Stimulated activated CD8-positive, alpha-beta memory T cell treated with anti-CD3 and anti-CD28 coated beads, Interleukin-15, amount 100 ng/mL, for 24 hours (primary cell): ENCODE measurements at places on chromosomes 3 and 15.

DNA sequence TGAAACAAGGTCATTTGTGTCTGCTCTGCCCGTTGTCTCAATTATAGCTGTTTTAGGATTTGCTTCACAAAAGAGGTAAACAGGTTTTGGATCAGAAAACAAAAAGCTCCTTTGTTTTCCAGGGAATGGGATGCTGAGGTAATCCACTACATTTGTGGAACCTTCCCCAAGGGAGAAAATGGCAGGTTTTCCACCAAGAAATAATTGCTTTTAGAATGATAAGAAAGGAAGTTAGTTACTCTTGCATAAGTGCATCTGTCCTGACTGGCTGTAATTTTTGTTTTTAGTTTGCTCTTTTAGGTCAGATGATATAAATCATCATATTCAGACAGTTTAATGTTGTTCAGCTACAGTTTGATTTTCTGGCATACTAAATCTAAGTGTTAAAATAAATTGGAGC is 198.5 kb upstream of the COL8A1 start:
- no peak for DNase-seq

DNA sequence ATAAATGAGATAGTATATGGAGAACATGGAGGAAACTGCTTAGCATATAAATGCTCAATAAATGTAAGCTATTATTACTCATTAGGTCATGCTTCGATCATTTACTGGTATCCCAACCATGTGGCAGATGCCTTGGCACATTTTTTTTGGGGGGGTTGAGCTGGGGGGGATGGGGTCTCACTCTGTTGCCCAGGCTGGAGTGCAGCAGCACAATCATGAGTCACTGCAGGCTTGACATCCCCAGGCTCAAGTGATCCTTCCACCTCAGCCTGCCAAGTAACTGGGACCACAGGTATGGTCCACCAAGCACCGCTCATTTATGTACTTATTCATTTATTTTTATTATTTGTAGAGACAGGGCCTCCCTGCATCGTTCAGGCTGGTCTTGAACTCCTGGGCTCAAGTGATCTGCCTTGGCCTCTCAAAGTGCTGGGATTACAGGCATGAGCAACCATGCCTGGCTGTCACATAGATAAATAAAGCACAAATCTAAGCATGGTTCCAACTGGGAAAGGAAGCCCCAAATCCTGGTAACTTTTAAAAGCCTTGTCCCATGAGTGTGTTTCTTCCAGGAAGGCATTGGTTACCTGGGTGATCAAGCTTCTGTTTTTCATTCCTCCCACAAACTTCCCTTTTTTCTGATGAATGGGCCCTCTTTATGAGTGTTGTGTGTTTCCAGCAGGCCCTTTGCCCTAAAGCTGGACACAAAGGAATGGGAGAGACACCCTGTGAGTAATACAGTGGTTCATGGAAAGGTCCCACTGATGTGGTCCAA is 147.4 kb upstream of the UMPS start:
- DNase-seq = no peak

GRCh38 chr3:43445820-43446219 is 159.5 kb downstream of the SNRK start:
- no peak for DNase-seq

GRCh38 chr3:46516521-46516920 is 18.7 kb downstream of the RTP3 start:
- DNase-seq = no peak

DNA sequence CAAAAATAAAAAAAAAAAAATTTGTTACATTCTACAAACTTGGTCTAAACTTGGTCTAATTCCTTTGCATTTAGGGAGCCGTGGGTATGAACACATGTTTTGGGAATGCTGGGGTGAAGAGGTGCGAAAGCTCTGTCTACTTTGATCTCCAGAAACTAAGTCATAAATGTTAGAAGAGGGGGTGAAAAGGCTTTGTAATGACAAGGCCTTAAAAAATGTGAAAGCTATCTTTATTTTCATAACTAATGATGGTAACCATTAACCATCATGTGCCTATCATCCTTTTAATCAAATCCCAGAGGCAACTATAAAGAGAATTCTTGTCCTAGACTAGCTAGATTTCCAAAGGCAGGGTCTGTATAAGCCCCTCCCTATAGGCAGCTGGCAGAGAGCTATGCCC is 60.9 kb downstream of the PRICKLE2 start:
- DNase-seq = no peak

DNA sequence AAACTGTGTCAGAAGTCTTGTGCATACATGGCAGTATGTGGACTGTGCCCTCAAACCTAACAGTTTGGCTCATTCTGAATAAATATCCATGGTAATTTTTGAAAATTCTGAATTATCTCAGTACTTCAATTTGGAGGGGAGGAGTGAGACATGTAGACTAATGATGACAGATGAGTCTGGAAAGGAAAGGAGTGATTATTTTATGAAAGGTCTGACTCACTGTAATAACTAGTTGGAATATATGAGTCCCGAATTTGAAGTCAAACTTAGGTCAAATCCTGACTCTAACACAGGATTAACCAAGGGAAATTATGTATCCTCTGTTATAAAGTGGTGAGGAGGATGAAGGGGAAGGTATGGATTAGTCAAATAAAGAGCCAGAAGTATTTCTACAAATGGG is 38.6 kb downstream of the SUCNR1 start:
- DNase-seq = no peak

- no peak for DNase-seq
Observed at GRCh38 chr15:93646193-93646592, 557.2 kb upstream of the RGMA start.

- DNase-seq = no peak
Observed at GRCh38 chr3:13891492-13892073, 11.7 kb upstream of the WNT7A start.

DNA sequence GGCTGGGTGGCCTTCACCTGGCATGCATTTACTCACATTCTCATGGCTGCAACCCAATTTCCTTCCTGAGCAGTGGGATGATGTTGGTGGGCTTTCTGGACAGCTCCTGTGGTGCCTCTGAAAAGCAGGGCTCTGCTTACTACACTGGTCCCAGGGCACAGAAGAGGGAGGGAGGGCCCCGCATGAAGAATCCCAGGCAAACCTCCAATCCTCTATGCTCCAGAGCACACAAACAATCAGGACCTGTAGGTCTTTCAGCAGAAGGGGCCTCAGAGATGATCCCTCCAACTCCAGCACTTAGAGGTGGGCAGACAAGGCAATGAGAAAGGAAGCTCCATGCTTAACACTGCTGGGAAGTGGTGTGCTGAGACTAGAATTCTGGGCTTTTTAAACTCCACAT is 231.7 kb upstream of the ICE2 start:
- no peak for DNase-seq

DNA sequence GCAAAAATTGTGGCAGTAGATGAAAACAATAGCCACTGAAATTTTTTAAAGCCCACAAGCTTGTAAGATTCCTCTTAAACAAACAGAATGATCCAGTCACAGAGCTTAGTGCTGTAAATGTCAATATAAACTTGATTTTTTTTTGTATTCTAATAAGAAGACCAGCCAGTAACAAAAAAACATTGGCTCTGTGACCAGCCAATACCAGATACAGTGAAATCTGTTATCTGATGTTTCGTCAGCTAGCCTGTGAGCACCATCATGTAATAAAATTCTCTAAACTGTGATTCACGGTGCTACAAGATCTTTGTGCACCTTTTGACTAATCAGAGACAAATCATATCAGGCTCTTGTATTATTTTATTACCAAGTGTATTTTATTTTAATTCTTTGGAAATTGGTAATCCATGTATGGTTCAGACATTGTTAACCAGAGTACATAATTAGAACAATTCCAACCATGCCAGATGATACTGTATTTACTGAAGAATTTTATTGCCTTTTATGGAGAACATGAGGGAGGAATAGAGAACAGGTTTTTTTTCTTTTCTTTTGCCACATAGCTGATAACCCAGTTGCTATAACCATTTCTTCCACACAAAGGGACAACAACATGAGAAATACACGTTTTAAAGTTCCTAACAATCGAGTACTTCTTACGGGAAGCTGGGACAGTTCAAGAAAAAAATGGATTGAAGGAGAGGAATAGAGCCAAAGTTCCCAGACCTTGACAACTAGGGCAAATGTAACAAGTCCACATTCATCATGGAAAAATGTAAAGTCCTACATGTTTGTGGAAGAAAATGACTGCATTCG is 71.9 kb downstream of the FILIP1L start:
- DNase-seq = no peak

- DNase-seq = no peak
Observed at GRCh38 chr15:29938361-29939335, 116.4 kb upstream of the TJP1 start.

DNA sequence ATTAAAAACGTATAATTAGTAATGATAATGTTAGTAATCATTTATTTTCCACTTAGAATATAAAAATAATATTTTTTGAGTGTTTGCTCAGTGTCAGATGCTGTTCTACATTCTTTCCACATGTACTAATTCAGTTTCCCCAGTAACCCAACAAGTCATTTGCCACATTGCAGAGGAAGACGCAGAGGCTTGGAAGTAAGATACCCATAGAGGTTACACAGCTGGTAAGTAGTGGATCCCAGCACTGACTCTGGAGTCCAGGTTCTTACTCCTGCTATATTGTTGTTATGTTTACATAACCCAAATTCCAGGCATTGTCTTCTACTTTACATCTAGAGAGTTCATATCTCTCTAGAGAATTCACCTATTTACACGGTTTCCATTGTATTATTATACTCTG is 48.2 kb upstream of the MYO5C start:
- DNase-seq = no peak

- no peak for DNase-seq
Observed at GRCh38 chr15:93929375-93930094, 301.8 kb upstream of the MCTP2 start.

DNA sequence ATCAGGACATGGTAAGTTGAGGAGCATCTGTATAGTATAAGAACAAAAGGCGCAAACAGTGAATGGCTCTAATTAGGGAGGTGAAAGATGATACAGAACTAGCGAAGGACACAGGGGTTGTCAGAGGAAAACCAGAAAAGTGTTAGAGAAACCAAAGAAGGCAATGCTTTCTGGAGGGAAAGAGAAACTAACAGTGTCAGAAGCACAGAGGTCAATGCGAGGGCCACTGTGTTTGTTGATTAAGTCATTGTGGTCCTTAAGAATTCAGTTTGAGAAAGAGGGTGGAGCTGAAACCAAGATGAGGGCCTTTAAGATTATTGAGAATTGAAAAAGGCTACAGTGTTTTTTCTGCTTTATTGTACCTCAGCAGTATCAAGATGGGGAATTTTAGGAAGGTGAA is 28.8 kb downstream of the ATG7 start:
- DNase-seq = no peak
